ENCODE measurements at places on chromosomes 3 and 15.

DNA sequence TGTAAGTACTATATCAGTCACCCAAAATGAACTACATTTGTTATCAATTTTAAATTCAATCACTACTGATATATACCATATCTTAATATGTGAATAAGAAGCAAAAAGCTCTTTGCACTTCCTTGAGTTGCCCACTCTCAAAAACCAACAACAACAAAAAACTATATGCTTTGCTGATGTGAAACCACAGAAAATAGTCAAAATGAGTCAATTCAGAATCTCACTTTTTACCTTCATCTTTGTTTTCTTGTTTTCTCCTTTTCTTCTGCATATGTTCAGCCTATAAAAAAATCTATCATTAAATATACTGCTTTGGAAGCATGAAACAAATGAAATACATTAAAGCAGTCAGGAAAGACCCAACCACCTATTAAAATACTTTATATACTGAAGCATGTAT is 80.7 kb downstream of the UBR1 start:
- no peak for DNase-seq

- no peak for DNase-seq
These were observed 141.4 kb downstream of the TGFBR2 start for GRCh38 chr3:30747771-30748281.

GRCh38 chr3:104635872-104636580 is 730.7 kb upstream of the ALCAM start:
- DNase-seq = no peak

- DNase-seq = no peak
These were observed 62.3 kb upstream of the ARHGEF3 start for GRCh38 chr3:56864090-56864489.

DNA sequence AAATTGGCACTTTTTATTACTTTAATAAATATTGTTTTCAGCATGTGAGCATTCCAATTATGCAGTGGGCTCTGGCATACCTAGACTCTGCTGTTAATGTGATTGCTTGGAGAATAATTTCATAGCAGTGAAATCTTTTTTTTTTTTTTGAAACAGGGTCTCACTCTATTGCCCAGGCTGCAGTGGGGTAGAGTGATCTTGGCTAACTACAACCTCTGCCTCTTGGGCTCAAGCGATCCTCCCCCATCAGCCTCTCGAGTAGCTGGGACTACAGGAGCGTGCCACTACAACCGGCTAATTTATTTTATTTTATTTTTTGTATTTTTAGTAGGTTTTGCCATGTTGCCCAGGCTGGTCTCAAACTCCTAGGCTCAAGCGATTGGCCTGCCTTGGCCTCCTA is 14.6 kb upstream of the CORO2B start:
- DNase-seq = no peak

DNA sequence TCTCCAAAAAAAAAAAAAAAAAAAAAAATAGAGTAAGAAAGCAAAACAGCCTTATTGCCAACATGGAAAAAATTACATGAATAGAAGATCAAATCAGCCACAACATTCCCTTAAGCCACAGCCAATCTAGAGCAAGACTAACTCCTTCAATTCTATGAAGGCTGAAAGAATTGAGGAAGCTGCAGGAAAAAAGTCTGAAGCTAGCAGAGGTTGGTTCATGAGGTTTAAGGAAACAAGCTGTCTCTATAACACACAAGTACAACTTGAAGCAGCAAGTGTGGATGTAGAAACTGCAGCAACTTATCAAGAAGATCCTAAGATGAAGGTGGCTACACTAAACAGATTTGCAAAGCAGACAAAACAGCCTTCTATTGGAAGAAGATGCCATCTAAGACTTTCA is 9.3 kb downstream of the PARL start:
- DNase-seq = no peak
